ENCODE measurements at places on chromosomes 16 and 17.

GRCh38 chr16:49970797-49971431, 54.1 kb upstream of the CNEP1R1 start:
- DNase-seq = no peak

DNA sequence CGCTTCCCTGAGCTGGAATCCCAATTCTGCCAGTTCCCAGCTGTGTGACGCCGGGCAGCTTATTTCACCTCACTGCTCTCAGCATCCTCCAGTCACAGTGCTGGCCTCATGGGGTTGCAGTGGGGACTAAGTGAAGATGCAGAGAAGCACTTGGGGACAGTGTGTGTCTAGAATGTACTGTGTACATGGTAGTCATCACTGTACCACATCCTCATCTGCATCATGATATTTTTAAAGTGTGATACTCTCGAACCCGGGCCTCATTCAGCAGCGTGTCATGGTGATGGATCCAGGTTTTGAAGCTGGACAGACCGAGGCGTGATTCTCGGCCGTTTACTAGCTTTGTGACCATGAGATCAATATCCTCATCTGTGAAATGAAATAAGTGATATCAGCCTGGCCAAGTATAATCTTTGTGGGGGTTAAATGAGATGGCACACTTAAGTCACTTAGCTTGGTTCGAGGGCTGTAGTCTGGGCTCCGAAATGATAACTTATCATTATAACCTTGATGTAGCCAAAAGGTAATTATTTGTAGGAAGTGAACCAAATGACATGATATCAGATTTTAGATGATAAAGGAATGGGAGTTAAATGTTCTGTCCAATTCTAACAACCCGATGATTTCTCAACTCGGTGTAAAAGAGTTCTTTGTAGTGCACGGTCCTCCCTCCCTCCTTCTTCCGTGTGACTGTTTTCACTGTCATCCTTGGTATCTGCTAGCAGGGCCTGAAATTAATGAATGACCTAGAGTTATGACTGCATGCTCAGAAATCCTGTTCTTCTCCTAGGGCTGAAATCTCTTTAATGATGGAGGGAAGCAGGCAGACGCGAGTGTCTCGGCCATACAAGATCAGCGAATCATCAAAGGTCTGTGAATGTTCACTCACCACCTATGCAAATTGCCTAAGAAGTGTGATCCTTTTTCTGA, 2.0 kb downstream of the KLHL36 start:
- peak; percentile 85 for DNase-seq

DNA sequence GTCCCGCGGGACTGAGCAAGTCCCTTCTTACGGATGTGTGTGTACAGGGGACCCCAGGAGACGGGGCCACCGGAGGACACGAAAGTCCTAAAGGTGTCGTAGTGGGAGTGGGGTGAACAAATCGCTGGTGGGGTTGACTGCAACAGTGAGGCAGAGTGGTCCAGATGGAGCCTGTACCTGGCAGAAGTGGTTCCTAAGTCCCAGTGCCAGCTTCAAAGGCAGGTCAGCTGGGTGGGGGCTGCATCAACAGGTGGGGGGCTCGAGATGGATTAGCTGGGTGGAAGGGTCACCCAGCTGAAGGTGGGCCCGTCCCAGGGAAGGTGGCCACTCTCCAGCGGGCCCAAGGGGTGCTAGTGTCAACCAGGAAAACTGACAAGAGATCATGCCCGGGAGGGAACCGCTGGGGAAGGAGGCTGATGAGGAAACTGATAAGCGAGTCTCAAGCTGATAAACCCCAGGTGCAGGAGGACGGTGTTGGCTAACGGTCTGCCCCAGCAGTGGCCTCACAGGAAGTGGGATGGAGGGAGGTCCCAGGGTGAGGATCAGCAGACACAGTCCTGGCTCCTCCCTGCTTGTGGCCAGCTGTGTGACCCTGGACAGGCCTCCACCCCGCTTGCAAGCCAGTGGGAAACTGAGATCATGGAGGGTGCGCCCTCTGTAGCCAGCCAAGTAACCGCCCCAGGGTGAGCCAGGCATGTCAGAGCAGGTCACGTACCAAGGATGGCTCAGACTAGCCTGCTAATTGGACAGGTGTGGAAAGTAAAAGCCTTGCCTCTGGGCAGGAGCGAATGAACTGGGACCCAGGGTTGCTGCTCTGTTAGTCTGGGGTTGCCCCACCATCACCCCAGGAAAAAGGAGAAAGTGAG, 1.0 kb downstream of the ORAI3 start:
- DNase-seq = peak; percentile 21

GRCh38 chr17:67993153-67993997, 2.9 kb downstream of the C17orf58 start:
- DNase-seq = peak; percentile 85

- DNase-seq = no peak
These were observed 18.0 kb downstream of the GRB7 start for GRCh38 chr17:39755554-39756379.

DNA sequence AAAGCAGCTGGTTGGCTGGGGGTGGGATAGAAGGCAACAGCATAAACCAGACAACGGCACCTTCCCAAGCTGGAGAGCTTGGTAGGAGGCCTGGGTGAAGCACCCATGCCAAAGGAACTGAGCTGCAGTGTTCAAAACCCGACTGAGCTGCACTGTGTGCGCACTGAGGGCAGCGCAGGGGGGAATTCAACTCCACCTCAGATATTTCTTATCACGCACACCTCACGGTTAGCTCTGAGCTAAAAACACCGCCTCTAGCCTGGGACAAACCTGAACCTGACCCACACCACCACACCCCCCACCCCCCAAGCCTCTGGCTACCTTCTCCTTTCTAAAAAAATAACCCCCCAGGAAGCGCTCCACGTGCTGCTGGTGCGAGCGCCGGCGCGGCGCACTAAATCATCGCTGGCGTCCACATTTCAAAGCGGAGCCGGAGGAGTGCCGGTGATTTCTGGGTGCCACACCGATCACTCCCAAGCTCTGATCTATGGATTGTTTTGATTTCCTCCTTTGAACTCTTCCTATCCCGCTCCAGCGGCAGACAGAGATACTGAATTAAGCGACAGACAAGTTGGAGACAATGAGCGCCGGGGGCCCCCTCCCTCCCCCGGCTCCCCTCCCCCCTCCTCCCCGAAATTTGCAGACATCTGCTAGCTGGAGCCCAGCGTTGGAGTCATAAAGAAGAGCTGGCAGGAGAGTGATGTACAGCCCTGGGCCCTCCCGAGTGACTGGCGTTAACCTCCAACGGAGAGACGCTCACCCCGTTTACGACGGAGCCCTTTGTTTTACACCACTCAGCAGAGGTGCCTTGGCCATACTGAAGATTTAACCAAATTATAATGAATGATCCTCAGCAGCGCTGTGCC, 85.0 kb downstream of the NOG start:
- no peak for DNase-seq

GRCh38 chr16:68434624-68435210, 13.6 kb downstream of the SMPD3 start:
- no peak for DNase-seq

DNA sequence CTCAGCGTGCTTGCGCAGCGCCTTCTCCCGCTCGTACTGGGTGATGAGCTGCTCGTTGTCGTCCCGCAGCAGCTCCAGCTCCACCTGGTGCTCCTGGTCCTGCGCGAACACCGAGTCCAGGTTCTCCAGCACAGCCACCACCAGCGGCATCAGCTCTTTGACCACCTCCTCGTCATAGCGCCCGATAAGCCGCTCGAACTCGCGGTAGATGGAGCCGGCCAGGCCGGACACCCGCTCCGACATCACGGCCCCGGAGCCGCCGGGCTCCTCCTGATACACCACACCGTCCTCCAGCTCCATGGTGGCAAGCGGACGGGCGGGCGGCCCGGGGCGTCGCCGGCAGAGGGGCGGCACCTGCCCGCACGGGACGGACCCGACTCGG, 320 bp downstream of the SPAG9 start:
- DNase-seq = no peak

- DNase-seq = no peak
These were observed 21.6 kb downstream of the PIP4K2B start for GRCh38 chr17:38777641-38778250.

- no peak for DNase-seq
These were observed 18.4 kb downstream of the ZNF668 start for GRCh38 chr16:31055613-31056012.

- no peak for DNase-seq
These were observed 14.5 kb downstream of the MPO start for GRCh38 chr17:58265902-58266875.

DNA sequence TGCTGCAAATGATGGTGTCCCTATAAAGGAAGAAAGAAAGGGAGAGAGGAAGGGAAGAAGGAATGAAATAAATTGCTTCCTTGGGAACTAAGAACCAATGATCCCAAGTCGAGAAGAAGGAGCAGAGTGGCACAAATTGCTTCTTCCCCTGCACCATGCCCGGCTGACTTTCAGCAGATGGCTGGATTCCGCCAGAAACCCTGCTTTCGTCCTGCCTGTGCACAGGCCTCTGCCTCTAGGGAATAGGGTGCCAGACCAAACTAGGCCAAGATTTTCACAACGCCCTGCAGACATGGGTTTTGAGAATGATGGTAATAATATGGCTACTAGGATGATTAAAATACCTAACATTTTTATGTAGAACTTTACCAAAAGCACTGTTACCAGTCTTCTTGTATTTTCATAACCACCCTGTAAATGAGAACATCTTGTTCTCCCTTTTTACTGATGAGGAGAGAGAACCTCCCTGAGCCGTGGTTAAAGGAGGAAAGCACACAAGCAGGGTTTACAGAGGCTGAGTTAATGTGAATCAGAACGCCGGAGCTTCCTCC, 122.1 kb upstream of the HSBP1 start:
- DNase-seq = no peak

DNA sequence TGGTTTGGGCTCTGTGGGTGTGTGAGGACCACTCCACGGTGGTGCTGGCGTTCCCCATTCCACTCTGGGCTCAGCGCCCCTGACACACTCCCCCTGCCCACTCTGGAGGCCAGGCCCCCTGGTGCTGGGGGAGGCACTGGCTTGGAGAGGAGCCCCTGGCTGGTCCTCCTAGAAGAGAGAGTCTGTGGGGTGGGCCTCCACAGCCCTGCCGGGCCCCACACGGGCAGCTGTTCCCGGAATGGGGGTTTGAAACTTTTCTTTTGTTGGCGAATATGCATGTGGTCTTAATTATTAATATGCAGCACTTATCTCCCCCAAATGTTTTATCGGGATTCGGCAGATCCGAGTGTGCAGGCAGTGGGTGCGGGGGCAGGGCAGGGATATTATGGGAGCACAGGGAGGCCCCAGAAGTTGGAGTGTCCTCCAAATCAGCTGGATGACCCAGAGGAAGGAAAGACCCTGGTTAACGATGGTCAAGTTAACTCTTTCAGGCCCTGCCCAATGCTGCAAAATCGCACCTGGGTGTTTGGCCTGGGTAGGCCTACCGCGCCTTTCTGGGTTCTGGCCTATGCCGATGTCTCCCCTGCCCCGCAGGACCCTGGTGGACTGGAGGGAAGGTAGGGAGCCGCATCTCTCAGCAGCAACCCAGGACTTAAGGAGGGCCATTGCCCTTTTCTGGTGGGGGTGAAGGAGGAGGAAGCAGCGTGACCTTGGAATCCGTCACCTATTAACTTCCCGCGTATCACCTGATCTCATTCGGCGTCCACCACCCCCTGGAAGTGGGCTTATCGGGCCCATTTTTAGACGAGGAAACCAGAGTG, 36.0 kb downstream of the TMEM235 start:
- DNase-seq = peak; percentile 43

DNA sequence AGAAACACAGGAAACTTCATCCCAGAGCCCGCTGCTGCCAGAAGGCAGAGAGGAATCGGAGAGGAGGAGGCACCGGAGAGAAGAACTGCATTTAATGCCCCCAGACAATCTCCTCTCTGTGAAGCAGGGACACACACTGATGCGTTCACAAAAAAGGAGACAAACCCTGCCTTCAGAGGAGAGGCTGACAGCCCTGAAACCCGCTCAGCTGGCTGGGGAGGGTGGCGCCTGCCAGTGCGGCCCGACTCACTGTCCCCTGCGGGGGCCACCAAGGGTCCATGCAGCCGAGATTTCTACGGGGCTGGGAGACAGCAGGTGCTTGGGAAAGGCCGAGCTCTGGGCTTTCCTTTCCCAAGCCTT, 21.9 kb upstream of the CACNG1 start:
- DNase-seq = no peak

DNA sequence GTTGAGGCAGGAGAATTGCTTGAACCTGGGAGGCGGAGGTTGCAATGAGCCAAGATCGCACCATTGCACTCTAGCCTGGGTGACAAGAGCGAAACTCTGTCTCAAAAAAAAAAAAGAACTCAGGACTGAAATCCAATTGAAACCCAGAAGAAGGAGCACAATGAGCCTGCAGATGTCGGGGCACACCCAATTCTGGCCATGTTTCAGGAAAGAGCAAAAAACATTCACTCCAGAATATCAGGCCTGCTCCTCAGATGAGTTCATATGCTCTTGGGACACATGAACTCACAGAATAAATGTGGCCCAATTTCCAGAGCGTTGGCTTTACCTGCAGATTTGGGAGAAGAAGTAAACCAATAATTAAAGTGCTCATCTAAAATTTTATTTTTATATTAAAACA, 3.0 kb upstream of the CMTM2 start:
- no peak for DNase-seq

DNA sequence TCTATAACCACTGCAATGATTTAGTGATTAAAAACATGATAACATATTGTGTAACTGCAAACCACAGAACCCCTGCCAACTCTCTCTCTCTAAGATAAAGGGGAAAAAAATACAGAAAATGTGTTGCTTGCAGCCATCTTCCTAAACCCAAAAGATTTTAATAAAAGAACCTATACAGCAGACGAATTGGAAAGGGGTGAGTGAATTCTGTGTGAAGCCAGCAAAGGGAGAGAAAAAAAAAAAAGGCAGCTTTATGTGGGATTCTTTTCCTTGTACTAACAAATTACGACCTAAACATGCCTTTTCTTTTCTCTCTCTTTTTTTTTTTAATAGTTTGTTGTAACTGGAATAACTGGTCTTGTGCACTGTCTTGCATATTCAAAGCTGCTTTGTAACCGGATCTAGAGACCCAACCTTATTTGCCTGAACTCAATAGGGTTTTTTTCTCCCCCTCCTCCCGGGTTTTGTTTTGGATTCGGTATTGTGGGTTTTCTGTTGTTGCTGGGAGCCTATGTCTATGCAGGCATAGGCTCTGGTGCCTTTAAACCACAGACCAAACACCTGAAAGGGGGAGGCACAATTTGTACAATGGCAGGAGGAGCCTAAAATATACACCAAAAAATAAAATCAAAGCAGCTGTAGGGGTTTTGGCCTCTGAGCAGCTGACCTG, 7.0 kb upstream of the ZFHX3 start:
- peak; percentile 91 for DNase-seq

- DNase-seq = no peak
These were observed 5.0 kb downstream of the CX3CL1 start for GRCh38 chr16:57377080-57377841.

GRCh38 chr17:51217946-51218345, 41.9 kb downstream of the MBTD1 start:
- no peak for DNase-seq

GRCh38 chr17:76179496-76180467, 38.7 kb upstream of the FOXJ1 start:
- DNase-seq = peak; percentile 36

- no peak for DNase-seq
These were observed 32.8 kb downstream of the SCNN1B start for GRCh38 chr16:23334950-23335349.

DNA sequence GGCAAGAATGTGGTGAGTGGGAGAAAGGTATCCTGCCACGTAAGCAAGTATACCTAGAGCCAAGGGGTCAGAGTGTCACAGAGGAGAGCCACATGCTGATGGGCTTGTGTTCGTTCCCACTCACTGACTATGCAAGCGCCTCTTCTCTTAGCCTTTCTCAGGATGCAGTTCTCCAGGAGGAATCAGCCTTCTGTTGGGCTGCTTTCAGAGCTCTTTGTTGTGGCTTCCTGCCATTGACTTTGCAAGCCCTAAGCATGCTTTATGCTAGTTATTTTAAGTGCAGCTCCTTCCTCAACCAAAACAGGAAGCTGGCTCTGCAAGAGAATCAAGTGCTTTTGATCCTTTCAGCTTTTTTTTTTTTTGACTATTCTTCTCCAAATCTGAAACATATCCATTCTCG, 66.6 kb downstream of the SIAH1 start:
- DNase-seq = peak; percentile 71

Data from fibroblast of skin of right quadriceps (primary cell).